Vein endothelial cell (primary cell): ENCODE measurements at places on chromosomes 3 and 15. TPM values are rescaled to one million over a fixed set of nuclear protein-coding genes. Genes with fewer than 3 reads are reported as not detected.

HAPLN3 gene
- total RNA-seq: 25.4 and 98.3 TPM in 2 replicates

CRYGS gene
- 1.3 TPM in 2 replicates for total RNA-seq

TMEM212 gene
- total RNA-seq: not detected in 2 replicates

SHISA5 gene
- 129 and 145 TPM in 2 replicates for total RNA-seq

ACAD9 gene
- total RNA-seq: 36.9 and 41.6 TPM in 2 replicates

CLDN18 gene
- not detected in 2 replicates for total RNA-seq

ATP13A5 gene
- not detected in 2 replicates for total RNA-seq

CCDC13 gene
- total RNA-seq: 0.76 TPM in 1 of 2 replicates, not detected in the other

CCR8 gene
- total RNA-seq: not detected in 2 replicates

CCPG1 gene
- 47.4 and 49.7 TPM in 2 replicates for total RNA-seq

RFT1 gene
- total RNA-seq: 14.4 and 20.4 TPM in 2 replicates

SKIL gene
- total RNA-seq: 83.4 and 112 TPM in 2 replicates

ZNF80 gene
- total RNA-seq: not detected in 2 replicates

SYNM gene
- total RNA-seq: 5.6 and 9.6 TPM in 2 replicates
